ENCODE measurements at places on chromosomes 16 and 17.

GRCh38 chr16:411576-412265 is 10.0 kb downstream of the DECR2 start:
- no peak for DNase-seq

- no peak for DNase-seq
Observed at GRCh38 chr16:85899444-85899843, 482 bp downstream of the IRF8 start.

DNA sequence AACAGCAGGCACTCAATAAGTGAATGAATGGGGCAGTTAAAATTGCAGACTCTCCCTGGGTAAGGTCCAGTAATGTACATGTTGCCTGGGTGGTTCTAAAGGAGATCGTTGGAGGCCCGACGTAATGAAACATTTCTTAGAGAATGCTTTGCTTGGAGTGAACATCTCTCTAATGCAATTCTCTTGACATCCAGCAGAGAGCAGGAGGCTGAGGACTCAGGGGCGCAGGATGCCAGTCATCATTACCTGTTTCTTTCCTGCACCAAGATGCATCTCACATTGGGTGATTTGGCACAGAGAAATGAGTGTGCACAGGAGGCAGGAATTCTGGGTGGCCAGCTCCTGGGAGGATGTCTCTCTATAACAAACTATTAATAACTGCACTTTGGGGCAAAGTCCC is 130.3 kb upstream of the RBBP6 start:
- DNase-seq = no peak

GRCh38 chr16:14489460-14489859 is 140.6 kb downstream of the PARN start:
- DNase-seq = no peak

- DNase-seq = no peak
Observed at GRCh38 chr16:20866801-20867200, 33.4 kb downstream of the DCUN1D3 start.
